Pulmonary artery endothelial cell (primary cell): ENCODE measurements at places on chromosomes 6 and 20. TPM values are rescaled to one million over a fixed set of nuclear protein-coding genes. Genes with fewer than 3 reads are reported as not detected.

DNA sequence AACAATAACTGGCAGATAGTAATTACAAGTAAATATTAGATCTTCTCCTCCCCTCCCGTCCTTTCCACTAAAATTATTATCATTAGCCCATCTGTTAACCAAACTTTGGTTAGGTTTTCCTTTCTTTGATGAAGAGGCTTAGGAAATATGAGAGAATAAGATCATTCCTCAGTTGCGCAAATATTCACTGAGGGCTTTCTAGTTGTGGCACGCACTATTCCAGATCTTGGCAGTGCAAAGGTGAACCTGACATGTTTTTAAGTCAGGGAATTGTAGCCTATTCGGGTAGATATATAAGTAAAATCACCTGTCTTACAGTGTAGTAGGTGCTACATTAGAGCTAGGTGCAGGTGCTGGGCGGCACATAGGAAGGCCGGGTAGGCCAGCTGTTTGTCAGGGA is 31.1 kb downstream of the RNF217 start:
- DNase-seq: no peak

DNA sequence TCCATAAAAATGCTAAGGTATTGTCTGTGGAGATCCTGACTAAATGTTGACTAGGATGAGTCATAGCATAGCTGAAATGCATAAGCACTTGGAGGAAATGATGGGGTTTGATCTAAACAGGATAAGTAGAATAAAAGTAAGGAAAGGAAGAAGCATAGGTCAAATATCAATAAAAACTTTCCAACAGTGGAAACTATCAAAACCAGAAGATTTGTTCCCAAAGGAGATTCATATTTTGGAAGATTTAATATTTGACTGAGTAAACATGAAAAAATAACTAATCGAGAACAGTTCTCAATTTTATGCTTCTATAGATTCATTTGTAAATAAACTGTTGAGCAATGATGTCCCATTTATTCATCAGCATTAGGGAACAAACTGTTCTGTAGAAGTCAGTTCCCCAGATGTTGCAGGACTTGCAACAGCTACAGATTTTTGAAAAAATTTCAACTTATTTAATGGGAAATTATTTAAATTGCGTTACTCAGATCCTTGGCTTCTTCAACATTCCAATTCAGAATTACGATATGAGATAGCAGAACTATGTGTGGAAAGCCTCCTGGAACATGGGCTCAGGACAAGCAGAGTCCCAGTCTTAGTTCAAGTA is 133.7 kb upstream of the TBX18 start:
- DNase-seq: peak; percentile 81

DNA sequence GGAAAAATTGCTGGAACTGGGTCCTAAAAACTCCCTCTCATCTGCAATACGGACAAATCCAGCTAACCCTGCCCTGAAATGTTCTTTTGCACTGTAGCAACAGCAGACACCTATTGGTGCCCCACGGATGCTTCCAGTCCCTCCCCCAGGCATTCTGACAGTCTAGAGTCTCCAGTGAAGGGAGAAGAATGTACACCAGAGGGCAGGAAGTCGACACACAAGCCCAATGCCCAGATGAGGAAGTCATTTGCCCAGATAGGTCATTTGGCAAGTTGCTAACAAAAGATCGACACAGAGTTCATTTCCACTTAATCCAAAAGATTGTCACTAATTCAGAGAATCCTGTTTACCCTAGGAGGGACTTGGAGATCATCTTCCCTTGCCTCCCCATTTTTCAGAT is 293.0 kb upstream of the PRDM1 start:
- DNase-seq: no peak

The KHDC1L gene
- total RNA-seq: not detected in 2 replicates

DNA sequence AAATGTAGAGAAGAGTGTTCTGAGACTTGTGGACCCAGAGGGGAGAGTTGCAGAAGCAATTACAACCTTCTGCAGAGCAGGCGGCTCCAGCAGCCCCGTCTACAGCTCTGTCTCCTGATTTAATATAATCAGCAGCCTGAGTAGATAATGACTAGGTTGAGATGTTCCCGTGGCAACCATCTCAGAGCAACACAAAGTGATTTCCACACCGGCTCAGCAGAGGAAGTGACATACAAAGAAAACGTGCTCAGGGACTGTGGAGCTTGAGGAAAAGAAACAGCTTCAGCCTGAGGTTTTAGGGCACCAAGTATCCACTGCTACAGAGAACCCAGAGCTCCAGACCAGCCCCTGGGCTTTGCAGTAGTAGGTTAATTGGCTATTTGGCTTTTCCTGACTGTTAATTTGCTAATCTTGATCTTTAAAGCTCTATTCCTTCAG is 136.4 kb downstream of the MTFR2 start:
- peak; percentile 84 for DNase-seq

The CPXM1 gene
- total RNA-seq: 0.26 and 0.74 TPM in 2 replicates

DNA sequence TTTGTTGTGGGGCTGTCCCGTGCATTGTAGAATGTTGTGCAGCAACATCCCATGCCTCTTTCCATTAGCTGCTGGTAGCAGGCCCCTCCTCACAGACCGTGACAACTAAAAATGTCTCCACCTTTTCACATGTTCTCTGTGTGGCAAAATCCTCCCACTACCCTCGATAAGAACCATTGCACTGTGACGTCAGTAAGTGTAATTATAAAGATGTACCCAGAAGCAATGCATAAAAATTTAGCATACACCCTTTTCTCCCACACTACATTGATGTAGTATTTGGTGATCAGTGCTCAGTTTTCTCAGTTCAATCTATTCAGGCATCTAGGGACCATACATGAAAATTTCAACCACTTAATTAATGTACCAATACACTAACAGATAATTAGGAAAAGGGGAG is 389.9 kb downstream of the DOK5 start:
- DNase-seq: no peak

GRCh38 chr6:31899215-31899614 is 1.7 kb upstream of the EHMT2 start:
- no peak for DNase-seq

The LPA gene
- not detected in 2 replicates for total RNA-seq

DNA sequence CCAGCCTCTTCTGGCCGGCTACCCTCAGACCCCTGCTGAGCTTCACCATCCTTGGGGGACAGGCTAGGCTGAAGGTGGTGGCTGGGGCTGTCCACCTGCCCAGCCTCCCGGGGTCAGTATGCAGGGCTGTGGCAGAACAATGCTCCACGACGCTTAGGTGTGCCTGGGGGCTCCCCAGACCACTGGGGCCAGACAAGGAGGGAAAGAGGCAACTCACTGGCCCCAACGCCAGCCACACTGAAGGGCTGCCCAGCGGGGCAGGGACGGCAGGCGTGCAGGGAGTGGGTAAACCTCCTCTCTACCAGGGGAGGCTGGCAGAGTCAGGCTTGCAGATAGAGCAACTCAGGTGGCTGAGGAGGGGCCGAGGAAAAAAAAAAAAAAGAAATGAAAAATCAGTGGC is 11.5 kb upstream of the UBE2V1 start:
- DNase-seq: no peak

The LYRM2 gene
- total RNA-seq: 16.2 and 17.5 TPM in 2 replicates

GRCh38 chr6:131949909-131950766 is 1.0 kb downstream of the CCN2 start:
- DNase-seq: peak; percentile 57

The GRM4 gene
- not detected in 2 replicates for total RNA-seq

GRCh38 chr6:31897612-31898382 is at the start of gene EHMT2:
Gene EHMT2, minus strand, starts transcription at chr6:31897698. Its CDS starts 21 bp downstream, at chr6:31897677.
- no peak for DNase-seq

- no peak for DNase-seq
These were observed 130.1 kb downstream of the CDH4 start for GRCh38 chr20:61382194-61382593.

The PNPLA1 gene
- not detected in 2 replicates for total RNA-seq

GRCh38 chr6:81609736-81610135 is 142.7 kb downstream of the TENT5A start:
- DNase-seq: no peak

- no peak for DNase-seq
These were observed 4.7 kb downstream of the CDKN1A start for GRCh38 chr6:36683145-36683655.

- no peak for DNase-seq
These were observed 21.6 kb upstream of the GFOD1 start for GRCh38 chr6:13508711-13509705.

GRCh38 chr6:111631018-111631417 is 25.3 kb upstream of the TRAF3IP2 start:
- DNase-seq: no peak

The FRK gene
- total RNA-seq: 0.07 and 0.14 TPM in 2 replicates

The PROKR2 gene
- not detected in 2 replicates for total RNA-seq

DNA sequence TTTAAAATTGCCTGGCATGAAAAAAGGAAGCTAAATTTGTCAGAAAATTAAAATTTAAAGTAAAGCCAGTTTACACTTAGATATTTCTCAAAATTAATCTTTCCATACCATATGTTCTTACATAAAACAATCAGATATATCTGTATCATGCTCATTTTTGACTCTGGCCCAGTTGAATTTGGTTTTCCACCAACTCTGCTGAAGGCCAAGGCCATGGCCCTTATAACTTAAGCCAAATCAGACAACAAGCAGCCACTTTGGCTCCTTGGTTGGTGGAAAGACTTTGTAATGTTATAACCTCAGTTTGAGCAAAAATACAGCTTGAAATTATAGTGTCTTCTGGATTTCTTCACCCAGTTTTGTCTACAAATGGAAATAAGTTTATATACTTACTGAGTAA is 97.3 kb downstream of the CENPW start:
- no peak for DNase-seq

The L3MBTL3 gene
- total RNA-seq: 57.9 and 68.6 TPM in 2 replicates

DNA sequence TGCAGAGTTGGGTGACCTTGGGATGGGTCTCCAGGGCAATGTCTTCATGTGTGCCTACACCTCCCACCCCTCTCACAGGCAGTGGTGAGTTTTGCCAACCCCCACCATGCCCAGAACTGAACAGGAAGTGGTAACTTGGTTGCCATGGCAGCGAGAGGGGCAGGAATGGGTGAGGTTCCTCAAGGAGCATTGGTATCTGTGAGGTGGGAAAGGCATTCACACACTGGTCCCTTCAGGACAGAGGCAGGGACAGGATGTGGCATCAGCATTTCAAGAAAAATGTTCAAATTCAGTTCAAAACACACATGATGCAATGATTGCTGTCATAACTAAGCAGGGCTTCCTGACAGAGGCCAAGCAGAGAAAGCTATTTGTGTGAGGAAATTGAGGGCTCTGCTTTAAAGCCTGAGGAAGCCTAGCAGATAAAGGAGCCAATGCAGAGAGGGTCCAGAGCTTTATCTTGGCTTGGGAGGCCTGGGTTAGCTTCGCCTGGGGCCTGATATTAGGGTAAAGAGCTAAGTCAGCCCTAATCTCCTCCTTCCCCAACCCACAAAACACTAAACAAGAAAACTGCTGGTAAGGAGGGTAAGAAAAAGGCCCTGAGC is 551 bp downstream of the TREML2 start:
- no peak for DNase-seq

The DEFB118 gene
- total RNA-seq: not detected in 2 replicates

The ANGPT4 gene
- total RNA-seq: not detected in 2 replicates

DNA sequence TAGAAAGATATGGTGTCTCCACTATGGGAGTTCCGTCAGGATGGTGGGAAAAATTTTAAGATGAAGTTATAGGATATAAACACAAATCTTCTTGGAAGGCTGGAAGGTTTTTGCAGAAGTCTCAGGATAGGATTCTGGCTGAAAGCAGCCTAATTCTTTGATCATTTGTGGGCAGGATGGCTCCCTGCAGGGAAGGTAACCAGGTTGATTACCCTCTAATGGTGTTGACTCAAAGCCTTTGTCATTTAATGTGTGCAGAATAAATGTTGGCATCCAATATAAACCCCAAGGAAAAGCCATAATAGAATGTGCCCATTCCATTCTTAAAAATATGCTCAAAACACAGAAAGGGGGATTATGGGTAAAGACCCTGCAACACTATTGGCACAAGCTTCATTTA is 204.3 kb downstream of the EPM2A start:
- DNase-seq: no peak

DNA sequence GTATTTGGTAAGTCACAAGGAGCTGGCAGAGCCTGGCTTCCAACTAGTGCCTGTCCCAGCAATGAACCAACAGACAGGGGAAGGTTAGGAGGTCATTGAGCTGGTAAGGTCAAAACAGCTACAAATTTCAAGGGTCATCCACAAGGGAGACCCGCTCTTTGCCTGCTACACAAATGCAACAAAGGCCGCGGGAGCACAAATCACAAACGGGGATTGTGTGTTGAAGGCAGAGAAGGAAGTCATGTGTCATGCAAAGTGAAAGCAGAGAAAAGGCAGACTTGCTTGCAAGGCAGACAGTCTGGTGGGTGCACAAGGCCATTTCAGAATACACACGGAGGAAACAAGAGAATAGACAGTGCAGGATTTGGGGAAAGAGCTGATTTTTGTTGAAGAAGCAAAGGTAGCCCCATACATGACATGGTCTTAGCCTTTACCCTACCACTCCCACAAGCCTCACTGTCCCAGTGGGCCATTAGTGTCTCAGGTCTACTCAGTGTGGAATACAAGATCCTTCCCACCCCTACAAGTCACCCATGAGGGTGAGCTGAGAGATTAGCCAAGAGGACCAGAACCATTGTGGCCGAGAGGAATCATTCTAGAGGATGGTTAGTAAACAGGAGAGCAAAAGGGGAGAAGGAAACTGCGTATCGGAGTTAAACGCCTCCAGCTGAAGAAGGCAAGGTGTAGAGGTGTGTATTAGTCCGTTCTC is 18.1 kb upstream of the SAMHD1 start:
- DNase-seq: no peak

The TAGAP gene
- not detected in 2 replicates for total RNA-seq

GRCh38 chr6:134407791-134408190 is 89.9 kb upstream of the SGK1 start:
- no peak for DNase-seq

DNA sequence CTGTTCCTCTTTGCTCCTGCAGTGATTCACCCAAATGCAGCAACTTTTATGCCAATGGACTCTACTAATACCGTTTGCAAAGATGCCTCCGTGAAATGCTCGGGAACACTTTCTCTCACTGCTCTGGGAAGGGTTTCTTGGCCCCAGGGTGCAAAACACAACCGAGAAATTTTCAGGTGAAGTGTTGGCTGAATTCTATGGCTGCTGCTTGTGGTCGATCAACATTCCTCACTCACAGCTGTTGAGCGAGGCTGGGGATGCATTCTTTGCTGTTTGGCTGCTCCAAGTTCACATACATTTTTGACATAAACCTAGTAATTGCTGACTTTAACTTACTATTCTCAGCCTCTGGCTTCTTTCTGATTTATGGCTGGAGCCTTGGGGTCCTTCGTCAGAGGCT is 342.0 kb upstream of the CHD6 start:
- no peak for DNase-seq

GRCh38 chr6:83978997-83979396 is 54.6 kb upstream of the MRAP2 start:
- DNase-seq: no peak

The MLIP gene
- 10.8 and 21.7 TPM in 2 replicates for total RNA-seq

DNA sequence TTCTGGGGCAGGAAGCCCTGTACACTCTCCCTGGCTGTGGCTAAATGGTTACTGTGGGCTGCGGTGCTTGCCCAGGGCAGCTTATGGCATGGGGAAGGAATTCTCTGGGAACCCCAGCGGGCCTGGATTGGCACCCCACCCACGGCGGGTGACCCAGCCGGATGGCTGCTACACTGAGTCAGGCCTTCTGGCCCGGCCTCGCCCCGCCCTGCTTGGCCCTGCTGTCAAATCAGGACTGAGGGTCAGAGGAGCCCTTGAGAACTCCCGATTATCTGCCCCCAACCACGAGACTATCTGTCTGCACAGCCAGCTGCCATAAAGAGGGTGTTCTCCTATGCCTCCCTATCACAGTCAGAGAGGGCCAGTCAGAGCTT is 7.3 kb upstream of the ITPR3 start:
- DNase-seq: no peak
